ENCODE measurements at places on chromosomes 3 and 15.

GRCh38 chr3:116841003-116841735, 131.6 kb downstream of the TUSC7 start:
- no peak for DNase-seq

DNA sequence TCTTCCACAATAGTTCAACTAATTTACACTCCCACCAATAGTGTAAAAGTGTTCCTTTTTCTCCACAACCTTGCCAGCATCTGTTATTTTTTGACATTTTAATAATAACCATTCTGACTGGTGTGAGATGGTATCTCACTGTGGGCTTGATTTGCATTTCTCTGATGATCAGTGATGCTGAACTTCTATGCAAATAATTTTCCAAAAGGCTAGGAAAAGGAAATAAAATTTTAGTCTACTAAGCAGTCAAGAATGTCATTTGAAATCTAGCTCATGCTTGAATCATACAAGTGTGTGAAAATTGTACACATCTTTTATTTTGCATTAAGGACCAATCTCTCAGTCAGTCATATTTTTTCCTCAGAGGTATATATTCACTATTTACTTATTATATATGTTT, 101.7 kb upstream of the UBP1 start:
- no peak for DNase-seq

GRCh38 chr3:25856902-25857518, 67.1 kb downstream of the OXSM start:
- no peak for DNase-seq

DNA sequence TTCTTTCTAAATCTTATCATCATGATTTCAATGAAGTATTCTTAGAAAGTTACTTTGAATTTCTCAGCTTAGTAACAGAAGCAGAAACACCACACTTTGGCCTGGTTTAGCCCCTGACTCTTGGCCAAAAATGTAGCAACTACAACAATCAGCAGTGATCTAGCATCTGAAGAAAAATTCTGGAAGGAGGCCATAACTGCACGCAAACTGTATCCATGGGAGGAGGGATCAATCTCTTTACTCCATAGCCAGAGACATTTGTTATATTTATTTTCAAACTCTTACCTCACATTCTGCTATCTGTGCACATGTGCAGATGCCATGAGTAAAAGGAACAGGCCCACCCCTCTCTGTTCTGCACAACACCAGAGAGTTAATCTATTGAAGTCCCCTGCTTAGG, 251.0 kb upstream of the P2RY1 start:
- DNase-seq, result no peak

- no peak for DNase-seq
Observed at GRCh38 chr3:78844307-78844706, 923.5 kb downstream of the ROBO1 start.

GRCh38 chr3:195704433-195704999, 16.3 kb upstream of the MUC20 start:
- no peak for DNase-seq

DNA sequence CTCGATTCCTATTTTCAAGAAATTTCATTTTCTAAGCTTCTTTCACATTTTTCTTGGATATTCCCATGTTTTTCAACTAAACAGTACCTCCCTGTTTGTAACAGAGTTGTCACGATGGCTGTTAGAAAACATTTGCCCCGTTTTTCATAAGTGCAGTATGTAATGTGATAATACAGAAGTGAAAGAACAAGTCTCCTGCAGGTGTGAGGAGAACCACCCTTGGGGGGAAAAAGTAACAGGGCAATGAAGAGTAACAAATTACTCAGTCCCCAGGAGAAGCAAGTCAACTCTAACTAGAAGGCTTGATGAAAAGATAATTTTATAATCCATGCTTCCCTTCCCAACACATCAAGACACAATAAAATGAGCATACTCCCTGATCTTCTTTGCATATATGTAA, 493.3 kb downstream of the FOXP1 start:
- DNase-seq, result no peak

- DNase-seq, result peak; percentile 44
Observed at GRCh38 chr3:141386611-141387111, 18.4 kb downstream of the ZBTB38 start.

GRCh38 chr3:153028381-153028780, 133.6 kb upstream of the RAP2B start:
- no peak for DNase-seq

DNA sequence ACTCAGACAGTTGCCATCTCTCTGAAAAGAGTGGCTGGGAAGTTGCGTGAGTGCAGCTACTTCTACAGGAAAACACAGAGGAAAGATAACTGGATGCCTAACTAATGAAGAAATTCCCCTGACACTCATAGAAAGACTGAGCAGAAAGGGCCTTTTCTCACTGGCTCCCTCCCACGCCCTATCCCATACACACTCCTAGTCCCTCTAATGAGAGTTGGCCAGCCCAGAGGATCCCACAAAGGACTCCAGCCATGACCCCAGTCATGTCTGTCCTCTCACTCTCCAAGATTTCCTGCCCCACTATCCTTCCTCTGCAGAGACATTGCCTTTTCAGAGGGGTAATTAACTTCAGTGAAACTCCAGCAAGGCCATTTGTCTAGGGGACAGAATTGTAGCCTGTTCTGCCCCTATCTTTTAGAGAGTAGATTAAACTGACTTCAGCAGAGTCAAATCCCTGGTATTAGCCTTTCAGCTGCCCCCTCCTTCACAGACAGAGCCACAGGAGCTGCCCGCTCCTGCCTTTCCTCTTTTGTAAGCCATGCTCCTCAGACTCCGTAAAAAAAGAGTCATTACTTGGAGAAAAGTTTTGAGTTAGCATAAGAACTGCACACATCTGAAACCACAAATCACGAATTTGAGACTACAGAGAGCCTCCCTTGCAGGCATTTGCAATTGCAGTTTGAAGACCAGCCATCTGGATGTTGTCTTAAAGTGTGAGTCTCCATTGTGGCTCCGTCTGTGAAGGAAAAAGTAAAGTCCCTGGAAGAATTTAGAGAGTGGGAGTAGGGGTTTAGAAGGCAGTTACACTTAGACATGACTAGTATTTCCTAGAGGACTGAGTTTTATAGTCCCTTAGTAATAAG, 129.1 kb upstream of the SEMA6D start:
- no peak for DNase-seq

DNA sequence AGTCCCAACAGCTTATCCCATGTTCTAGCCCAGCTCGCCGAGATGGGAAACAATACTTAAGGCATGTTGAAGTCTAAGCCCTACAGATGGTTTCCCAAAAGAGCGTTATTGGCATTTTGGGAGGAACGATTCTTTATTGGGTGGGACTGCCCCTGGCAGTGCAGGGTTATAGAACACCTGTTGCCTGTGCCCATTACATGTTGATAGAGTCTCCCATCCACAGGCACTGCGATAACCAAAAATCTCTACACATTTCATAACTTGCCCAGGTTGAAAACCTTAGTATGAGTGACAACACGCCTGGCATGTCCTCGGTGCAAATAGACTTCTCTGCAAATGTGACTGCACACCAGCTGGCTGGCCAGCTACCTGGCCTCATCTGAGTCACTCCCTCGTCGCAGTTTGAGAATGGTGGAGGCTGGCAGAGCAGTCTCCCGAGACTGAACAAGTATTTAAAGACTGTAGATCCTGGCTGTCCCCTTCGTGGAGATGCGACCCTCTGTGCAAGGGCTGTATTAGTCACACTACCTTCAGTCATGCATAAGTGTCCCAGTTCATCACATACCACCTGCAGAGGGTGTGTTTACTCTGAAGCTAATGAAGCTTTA, 18.7 kb downstream of the ZNF80 start:
- no peak for DNase-seq

- peak; percentile 59 for DNase-seq
Observed at GRCh38 chr3:23916152-23916885, 471 bp downstream of the NKIRAS1 start.

DNA sequence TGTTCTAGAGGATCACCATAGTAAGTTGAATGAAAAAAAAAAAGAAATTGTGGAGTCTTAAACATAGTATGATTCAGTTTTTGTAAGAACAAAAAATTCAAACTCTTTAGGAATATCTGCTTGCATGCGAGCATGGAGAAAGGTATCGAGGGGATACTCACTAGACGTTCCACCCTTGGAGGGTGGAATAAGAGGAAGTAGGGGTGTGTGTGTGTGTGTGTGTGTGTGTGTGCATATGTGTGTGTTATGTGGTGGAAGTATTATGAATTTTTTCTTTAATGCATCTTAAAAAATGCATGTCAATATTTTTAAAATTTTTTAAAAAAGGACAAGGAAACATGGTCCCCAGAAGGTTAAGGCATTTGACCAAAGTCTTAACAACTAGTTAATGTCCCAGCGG, 26.5 kb upstream of the SIAH2 start:
- DNase-seq, result no peak

DNA sequence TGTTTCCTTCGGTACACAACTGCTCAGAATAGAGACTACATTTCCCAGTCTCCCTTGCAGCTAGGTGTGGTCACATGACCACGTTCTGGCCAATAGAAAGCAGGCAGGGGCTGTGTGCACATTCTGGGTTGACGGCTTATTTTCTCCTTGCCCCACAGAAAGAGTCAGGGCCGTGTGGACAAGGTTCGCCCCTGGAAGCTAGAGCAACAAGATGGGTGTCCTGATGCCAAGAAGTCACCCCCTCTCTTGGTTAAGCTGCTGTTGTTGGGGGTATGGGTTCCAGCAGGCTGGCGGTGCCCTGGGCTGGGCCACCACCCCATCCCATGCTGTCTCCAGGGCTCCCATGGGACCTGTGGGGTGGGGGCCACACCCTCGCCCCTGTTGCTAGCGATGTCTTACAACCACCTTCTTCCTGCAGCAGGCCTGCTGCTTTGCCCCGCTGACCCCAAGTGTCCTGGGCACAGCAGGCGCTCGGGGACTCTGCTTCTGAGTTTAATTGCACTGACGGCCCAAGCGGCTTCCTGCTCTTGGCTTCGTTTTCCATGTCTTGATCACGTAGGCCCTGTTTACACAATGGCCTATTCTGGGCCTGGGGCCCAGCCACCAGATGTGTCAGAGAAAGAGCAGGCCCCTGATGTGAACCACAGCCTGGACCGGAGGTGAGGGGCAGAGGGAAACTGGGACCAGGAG, 24.9 kb downstream of the ABTB1 start:
- peak; percentile 85 for DNase-seq

DNA sequence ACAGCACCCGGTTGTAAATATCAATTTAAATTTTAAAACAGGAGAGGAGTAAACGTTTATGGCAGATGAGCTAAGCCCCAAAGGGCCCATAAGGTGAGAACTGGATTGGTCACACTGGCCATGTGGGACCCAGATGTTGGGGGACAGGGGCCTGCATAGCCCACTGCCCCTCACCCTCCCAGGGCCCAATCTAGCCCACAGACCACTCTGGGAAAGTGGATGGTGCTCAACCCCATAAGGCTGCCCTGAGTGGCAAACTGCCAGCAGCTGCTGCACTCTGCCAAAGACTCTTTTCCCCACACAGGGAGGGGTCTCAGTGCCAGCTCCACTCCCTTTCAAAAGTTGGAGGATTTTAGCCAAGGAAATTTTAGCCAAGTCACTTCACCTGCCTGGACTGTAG, 42.5 kb downstream of the CCDC12 start:
- DNase-seq, result no peak

- DNase-seq, result no peak
Observed at GRCh38 chr3:178602856-178603255, 66.6 kb downstream of the KCNMB2 start.

DNA sequence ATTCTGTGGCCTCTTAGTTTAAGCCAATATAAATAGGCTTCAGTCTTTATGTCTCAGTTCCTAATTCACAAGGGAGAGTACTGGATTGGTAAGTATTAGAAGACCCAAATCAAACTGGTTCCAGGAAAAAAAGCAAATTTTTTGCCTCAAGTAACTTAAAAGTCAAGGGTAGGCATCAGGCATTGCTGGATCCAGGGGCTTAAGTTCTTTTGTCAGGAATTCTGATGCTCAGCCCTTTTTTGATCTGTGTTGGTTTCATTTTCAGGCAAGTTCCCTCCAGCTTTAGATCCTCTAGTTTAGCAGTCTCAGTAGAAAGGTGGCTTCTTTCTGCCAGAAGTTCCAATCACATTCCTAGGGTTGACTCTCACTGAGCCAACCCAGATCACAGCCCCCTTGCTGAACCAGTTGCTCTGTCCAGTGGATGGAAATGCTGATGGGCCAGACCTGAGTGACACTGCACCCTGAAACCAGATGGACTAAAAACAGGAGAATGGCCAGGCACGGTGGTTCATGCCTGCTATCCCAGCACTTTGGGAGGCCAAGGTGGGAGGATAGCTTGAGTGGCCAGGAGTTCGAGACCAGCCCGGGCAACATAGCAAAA, 253.5 kb downstream of the SHQ1 start:
- no peak for DNase-seq

DNA sequence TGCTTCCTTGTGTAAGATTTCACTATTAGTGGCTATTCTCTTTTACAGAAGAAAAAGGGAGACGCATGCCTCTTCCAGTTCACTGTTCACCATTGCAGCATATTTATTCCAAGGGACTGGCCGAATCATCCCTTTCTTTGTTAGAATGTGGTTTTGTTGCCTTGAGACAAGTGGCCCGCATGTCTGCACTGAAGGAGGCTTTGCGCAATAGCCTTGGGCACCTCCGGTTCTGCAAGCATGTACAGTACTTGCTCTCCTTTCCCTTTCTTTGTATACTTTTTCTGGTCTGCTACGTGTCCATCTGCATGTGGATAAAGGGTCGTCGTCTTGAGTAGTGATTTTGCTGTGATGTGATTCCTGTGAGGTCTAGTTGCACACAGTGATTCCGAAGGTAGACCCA, 43.0 kb downstream of the FLNB start:
- DNase-seq, result no peak

DNA sequence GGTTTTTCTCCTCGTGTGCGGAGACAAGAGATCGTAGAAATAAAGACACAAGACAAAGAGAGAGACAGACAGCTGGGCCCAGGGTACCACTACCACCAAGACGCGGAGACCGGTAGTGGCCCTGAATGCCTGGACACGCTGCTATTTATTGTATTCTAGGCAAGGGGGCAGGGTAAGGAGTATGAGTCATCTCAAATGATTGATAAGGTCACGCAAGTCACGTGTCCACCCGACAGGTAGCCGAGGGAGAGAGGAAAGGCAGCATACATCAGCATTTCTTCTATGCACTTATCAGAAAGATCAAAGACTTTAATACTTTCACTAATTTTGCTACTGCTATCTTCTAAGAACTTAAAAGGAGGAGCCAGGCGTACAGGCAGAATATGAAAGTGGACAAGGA, 28.2 kb downstream of the MYL3 start:
- no peak for DNase-seq
